ENCODE measurements at places on chromosomes 6 and 20.

GRCh38 chr20:6566821-6567220, 200.7 kb upstream of the BMP2 start:
- DNase-seq, result no peak

- DNase-seq, result no peak
Measured at GRCh38 chr6:11277275-11278206, 45.1 kb upstream of the NEDD9 start.

DNA sequence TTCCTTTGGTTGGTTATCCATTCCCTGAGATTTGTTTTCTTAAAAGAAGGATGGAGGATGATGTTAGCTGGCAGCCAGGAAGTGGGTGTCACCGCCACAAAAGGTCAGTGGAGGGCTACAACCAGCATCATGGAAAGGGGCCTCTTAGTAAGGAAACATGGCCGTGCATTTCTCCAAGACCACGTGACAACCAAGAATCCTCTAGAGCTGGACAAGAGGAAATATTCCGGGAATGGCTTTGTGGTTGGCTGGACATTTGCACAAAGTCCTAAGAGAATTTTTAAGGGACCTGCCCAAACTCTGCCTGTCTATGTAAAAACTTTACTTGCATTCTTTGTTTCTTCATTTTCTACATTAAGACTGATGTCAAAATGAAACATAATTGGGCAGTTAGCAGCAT, 399.9 kb upstream of the MARCKS start:
- DNase-seq, result no peak

- DNase-seq, result no peak
Measured at GRCh38 chr6:100426241-100426640, 38.5 kb downstream of the SIM1 start.

DNA sequence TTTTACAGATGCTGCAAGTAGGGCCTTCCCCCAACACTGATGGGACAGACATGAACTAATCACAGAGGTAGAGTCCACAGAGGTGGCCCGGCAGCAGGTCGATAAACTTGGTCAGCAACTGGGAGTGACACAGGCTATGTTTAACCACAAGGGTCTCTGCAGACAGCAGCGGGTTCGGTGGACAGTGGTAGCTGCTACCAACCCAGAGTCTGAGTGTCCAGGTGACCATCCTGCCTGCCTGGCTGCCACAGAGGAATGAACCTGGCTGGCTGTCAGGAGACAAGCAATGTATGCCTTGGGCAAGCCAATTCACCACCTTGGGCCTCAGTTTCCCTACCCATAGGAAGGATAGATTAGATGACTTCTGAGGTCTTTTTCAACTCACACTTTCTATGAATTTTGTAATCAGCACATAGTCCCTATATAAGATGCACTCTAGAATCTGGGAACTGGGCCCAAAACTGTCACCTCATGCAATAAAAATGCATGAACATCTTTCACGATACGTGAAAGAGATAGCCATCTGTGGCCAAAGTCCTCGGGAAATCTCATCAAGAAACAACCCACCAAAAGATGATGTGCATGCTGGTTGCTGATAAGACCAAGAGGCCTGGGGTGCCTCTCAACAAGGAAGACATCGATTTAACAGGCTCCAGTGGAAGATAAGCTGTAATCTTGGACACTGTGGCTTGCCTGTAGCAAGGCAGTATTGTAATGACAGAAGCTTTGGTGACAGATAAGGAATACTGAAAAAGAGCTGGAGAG, 30.5 kb downstream of the MDGA1 start:
- DNase-seq, result no peak

GRCh38 chr20:46085179-46085851, 4.4 kb downstream of the NCOA5 start:
- no peak for DNase-seq

GRCh38 chr6:163298079-163298830, 116.3 kb upstream of the QKI start:
- no peak for DNase-seq

DNA sequence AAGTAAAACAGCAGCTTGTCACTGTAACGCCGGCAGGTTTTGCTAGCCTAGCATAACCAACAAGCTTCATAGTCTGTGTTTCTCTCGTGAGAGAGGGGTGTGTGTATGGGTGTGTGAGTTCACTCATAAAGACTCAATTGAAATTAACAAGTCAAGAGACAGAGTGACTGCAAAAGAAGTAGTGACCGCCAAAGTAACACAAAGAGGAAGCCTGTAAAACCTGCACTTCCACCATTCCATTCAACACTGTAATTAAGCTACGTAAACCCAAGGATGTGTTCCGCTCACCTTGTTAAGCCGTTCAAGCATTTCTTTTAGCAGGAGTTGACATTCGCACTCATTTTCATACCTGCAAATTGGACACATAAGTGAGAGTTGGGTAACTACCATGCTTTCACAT, 6.6 kb downstream of the BFSP1 start:
- no peak for DNase-seq

DNA sequence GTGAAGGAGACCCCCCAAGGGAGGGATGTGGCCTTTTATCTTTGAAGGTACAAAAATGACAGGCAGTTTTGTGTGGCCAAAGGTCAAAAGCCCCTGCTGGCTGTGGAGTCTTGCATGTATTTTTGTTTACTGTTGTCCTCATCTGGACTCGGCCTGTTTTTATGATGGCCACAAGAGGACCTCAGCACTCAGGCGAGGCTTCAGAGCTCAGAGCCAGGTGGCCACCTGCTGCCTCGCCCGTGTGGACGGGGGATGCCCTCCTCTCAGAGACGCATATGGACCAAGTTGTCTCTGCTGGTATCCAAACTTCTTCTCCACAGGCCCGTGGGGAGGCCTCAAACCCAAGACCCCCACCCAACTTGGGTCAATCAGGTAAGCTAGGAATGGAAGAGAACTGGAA, 118.2 kb downstream of the DACT2 start:
- no peak for DNase-seq

DNA sequence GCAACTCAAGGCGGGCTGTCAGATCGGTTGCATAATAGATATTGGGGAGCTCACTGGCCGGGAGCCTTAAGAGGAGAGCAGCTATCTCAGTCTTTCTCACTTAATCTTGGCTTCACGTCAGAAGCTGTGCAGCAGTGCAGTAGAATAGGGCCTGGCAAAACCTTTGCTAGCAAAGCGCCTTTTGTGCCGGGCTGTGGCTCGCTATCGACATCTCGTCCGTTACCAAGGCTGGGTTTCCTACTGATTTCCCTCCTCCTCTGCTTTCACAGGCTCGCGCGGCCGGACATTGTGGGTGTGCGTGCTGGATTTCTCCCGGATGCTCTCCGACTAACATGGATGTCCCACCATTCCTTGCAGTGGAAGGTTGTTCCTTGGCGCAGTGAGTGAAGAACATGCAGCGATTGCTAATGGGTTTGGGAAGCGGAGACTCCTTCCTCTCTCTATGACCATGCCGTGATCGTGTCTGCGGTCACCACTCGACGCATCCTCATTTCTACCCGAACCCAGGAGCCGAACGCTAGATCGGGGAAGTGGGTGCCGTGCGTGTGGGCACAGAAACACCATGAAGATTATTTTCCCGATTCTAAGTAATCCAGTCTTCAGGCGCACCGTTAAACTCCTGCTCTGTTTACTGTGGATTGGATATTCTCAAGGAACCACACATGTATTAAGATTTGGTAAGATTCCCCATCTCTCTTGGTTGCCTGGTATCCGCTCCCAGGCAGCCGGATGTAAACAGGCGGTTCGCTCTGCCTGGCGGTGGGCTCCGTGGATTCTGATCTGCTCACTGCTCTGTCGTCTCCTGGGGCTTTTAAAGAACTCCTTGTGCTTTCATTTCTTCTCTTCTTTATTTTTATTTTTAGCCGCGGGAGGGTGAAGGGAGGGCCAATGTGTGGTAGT, 5.5 kb downstream of the GRIK2 start:
- no peak for DNase-seq

GRCh38 chr6:157460182-157460999, 79.4 kb downstream of the ZDHHC14 start:
- no peak for DNase-seq

DNA sequence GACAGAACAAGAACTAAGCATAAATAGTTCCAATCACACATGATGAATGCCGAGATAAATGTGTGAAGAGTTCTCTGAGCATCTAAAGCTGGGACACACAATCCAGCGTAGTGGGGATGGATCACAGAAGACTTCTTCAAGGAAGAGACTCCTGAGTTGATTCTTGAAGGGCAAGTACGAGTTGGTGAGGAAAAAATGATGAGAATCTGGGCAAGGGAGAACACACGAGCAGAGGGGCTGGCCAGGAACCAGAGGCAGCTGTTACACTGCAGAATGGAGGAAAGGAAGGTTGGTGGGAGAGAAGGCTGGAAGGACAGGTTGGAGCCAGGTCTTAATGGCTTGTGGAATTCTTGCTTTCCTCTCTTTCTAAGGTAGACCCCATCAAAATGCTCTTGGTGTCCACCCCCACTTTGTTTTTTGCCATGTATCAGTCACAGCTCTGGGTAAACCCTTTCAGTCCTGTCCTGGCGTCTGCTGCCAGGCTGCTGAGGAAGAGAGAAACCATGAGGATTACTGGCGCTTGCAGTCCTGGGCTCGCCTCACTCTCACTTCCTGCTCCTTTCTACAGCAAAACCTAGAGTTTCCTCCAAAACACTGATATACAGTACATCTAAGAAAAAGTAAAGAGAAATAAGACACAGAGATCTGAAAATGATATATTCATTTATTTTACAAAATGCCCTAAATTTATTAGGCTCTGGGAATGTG, 127.6 kb upstream of the FAM184A start:
- no peak for DNase-seq

DNA sequence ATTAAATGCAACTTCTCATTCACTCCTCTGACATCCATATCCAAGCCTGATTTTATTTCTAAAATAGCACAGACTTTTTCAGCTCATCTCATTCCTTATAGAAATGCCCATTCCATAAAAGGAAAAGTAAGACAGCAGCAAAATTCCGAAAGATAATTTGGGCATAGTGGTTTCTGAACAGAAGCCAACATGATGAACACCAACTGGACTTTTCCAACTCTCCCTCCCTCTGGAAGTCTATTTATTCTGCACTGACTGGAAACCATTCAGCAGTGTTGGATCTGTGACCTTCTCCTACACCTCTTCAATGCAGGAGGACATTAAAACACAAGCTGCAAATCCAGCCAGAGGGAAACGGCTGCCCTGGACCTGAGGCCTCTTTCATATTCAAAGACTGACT, 306.2 kb upstream of the NT5E start:
- DNase-seq, result no peak

GRCh38 chr6:27254566-27254965, 7.1 kb downstream of the PRSS16 start:
- DNase-seq, result no peak

- DNase-seq, result no peak
Measured at GRCh38 chr6:53611889-53612288, 53.7 kb downstream of the KLHL31 start.

- DNase-seq, result no peak
Measured at GRCh38 chr6:55825402-55826051, 49.9 kb downstream of the BMP5 start.

GRCh38 chr6:74871757-74872156, 334.1 kb downstream of the COL12A1 start:
- no peak for DNase-seq

DNA sequence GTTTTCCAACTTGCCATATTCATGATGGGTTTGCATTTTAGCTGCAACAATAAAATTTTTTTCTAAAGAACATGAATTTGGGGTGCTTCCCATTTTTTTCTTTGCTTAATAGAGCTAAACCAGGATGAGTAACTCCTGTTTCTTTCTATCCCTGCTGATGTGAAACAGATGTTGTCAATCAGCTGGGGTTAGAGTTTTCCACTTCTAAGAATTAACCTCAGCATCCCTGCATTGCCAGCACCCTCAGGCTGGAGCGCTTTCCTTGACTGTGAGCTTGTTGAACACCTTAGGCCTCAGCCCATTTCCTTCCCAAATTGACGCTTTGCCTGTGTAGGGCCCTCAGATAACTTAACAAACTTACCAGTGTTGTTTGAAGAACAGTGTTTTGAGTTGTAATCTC, 74.5 kb downstream of the PTPN1 start:
- no peak for DNase-seq

- DNase-seq, result no peak
Measured at GRCh38 chr6:155528982-155529453, 73.4 kb upstream of the NOX3 start.

- DNase-seq, result no peak
Measured at GRCh38 chr6:138945354-138945753, 42.7 kb downstream of the REPS1 start.

DNA sequence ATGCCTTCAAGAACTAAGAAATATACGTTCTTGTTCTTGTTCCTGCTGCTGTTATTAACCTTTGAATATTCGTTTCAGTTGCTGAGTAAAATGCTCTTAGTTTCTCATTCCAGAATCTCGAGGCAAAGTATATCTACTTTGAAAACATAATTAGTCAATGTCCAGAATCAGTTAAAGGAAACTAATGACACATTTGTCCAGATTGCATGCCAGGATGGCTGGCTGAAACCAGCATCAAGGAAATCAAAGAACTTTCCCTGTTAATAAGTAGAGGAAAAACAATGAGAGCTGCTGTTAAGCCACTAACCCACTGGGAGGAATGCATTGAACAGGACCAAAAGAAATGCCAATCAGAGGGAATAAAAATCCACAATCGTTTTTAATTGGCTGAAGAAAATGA, 196.9 kb downstream of the ALDH8A1 start:
- DNase-seq, result no peak

GRCh38 chr6:134060491-134061106, 8.2 kb upstream of the SLC2A12 start:
- DNase-seq, result no peak

- no peak for DNase-seq
Measured at GRCh38 chr6:163460307-163460782, 45.8 kb downstream of the QKI start.

GRCh38 chr6:82363428-82364086, at the start of gene TPBG:
TSS of gene TPBG (plus strand) at chr6:82363817. CDS start at chr6:82364962, 1,145 bp downstream.
- no peak for DNase-seq

GRCh38 chr20:4898282-4899244, 102.7 kb downstream of the SLC23A2 start:
- DNase-seq, result no peak

- DNase-seq, result no peak
Measured at GRCh38 chr6:156167016-156167624, 610.1 kb upstream of the ARID1B start.

DNA sequence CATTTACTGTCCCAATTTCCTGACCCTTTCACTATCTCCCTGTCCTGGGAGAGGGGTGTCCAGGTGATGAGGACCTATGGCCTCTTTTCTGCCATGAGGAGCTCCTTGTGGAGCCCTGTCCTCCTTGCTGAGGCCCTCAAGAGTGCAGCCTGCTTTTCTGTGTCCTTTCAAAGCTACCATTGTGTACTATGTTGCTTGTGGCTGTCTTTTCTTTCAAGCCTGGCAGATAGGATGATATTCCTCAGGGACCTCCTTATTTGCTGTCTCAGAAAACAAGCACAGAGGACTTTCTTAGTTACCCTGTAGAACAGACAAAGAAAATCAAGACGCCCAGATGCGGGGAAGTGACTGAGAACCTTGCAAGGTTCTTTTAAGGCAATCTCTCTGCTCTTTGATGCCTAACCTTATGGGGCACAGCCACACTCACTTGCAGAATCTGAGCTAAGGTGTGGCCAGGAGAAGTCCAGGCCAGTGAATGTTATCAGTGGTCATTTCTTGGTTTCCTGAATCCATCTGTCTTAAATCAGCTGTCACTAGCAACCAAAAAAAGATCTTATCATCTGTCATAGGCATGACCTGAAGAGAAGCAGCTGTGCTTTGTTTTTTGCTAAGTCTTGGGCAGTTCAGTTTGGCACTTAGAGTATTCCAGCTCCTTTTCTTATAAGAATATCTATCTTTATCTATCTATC, 17.2 kb downstream of the CARMIL1 start:
- DNase-seq, result no peak
